ENCODE measurements at places on chromosomes 6 and 20.

GRCh38 chr6:105193647-105194046 lies 13.8 kb upstream of the POPDC3 start:
- DNase-seq, result no peak

DNA sequence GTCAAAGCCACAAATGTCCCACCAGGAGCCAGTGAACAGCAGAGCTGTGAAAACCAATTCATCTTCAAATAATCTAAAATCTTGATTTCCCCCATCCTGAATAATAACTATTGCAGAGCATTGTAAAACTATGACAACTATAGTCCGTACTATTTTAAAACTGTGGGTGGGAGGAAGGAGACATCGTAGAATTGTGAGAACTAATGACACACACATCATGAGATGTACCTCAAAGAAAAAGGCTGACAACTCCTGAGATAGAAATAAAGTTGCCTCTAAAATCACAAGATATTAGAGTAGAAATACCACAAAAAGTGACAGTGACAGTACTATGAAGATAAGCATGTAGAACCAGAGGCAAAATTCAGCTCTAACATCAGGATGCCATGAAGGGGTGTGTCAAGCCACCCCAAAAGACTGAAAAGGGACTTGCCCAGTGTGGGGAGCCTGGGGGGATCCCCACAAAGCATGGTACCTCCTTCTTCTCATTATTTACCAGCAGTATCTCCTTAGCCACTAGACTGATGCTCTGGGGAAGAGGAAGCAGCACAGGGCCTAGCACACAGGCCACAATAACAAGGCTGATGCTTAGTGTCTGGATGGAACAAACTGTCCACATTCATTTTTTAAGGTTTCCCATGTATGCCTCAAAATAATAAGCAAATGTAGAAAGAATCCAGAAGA lies 13.4 kb downstream of the NAPB start:
- DNase-seq, result no peak

DNA sequence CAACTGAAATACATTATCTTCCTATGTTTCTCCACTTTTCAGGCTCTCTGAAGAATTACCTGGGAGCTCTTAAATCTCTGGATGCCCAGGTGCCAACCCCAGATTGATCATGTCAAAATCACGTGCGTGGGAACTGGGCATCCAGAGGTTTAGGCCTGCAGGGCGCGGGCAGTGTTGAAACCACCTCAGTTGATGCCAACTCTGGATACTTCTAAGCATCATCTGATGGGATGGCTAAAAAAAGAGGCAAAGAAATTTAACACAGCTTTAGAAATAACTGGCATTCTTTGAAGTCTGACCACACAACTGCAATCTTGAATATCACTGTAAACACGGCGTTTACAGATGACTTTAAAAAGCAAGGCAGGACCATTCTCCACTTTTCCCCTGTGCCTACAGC lies 41.9 kb downstream of the PTGIS start:
- no peak for DNase-seq

- no peak for DNase-seq
Measured at GRCh38 chr6:11120271-11121005, 8.9 kb upstream of the ERVFRD-1 start.

- no peak for DNase-seq
Measured at GRCh38 chr6:145028144-145028818, 707.0 kb downstream of the EPM2A start.

DNA sequence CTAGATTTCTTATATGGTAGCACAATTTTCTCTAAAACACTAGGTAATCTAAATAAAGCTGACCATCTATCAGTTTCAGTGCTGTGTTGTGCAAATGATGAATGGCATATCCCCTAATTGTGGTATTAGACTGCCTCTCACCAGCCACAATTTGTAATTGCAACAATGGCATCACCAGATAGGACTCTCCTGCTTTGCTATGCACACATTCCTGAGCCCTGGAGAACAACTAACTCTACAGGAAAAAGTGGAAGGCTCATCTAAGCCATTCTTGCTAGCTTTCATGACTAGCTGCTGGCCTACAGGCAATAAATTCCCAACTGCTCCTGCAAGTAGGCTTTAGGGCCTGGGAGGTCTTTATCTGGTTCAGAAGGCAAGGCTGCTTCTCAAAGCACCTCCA lies 974.1 kb downstream of the EYS start:
- DNase-seq, result no peak

DNA sequence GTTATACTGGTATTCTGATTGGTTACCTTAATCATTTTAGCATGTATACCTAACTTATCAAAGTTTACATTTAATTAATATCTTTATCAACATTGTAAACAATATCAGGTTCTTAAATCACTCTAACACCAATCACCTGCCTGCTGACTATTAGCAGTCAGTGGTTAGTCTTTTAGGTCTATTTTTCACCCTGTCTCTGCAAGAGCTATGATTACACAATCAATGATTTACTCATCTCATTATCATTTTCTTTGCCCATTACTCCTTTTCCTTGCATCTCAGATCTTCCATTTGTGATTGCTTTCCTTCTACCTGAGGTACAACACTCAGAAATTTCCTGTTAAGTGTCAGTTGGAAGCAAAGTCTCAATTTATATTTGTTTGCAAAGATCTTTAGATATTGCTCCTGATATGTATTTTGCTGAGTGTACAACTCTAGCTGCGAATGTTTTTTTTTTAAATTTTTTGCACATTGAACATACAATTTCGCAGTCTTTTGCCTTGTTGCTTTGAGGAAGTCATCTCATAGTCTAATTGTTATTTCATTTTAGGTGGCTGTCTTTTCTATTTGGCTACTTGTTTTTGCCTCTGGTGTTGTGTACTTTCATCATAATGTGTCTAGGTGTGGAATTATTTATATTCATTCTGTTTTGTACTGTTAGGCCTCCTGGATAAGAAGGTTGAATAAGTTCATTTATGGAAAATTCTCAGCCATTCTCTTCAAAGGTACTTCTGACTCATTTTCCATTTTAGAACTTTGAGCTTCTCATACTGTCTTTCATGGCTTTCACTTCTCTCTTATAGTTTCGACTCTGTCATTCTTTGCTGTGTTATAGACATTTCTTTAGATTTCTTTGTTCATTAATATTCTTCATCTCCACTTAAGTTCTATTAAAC lies 104.9 kb upstream of the CEP162 start:
- DNase-seq, result no peak

- DNase-seq, result no peak
Measured at GRCh38 chr6:113530769-113531168, 326.4 kb upstream of the MARCKS start.

DNA sequence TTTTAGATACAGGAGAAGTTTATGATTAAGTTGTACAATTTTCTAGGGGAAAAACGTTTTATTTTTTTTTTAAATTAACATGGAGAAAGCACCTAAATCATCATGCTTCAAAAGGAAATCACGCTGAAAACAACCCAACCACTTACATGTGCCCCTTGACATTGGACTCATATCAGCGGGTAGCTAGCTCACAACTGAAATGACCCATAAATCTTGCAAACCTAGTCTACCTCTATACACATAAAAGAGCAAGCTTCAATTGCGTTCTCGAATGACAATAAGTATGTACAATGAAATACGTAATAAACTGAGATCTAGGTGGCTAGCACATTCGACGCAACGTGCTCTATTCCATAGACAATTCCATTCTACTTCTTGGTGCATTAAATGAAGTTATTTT lies 722.9 kb upstream of the AGPAT4 start:
- DNase-seq, result no peak

GRCh38 chr6:143115728-143116127 lies 55.0 kb downstream of the AIG1 start:
- DNase-seq, result no peak

DNA sequence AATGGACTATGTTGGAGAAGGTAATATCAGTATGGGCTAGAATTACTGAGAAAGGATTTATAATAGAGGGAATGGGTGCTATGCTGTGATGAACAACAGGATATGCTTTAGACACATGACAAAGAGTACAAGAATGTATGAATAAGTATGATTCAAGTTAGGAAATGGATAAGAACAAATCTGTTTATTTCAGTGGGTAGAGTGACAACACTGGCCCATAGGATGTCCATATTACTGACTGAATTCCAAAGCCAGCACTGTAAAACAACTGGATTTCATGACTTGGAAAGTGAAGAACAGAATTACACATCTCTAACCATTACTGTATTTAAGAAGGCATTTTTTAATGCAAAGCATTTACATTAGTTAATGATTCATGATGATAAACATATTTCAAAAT lies 35.9 kb downstream of the EPM2A start:
- DNase-seq, result no peak

- DNase-seq, result no peak
Measured at GRCh38 chr20:11329271-11329670, 588.4 kb upstream of the BTBD3 start.

GRCh38 chr6:155274533-155274932 lies 10.7 kb downstream of the CLDN20 start:
- no peak for DNase-seq

GRCh38 chr6:127812985-127813698 lies 87.7 kb downstream of the THEMIS start:
- DNase-seq, result no peak

- DNase-seq, result no peak
Measured at GRCh38 chr6:132495604-132496079, 17.3 kb downstream of the STX7 start.

DNA sequence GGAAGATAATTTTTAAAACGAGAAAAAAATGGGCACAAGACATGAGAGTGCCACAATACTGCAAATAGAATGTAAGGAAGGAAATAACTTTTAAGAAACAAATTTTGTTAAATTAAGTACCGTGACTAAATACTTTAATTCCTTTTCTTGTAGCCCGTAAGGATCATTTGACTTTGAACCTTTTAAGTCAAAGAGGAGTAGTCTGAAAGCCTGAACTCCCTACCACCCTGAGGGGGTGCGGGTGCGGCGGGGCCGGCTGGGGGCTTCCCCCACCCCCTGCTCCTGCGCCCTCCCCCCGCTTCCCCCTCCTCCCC lies 231 bp upstream of the PHACTR2 start:
- DNase-seq, result no peak

GRCh38 chr20:46364670-46365486 lies 41.5 kb downstream of the ELMO2 start:
- DNase-seq, result no peak

DNA sequence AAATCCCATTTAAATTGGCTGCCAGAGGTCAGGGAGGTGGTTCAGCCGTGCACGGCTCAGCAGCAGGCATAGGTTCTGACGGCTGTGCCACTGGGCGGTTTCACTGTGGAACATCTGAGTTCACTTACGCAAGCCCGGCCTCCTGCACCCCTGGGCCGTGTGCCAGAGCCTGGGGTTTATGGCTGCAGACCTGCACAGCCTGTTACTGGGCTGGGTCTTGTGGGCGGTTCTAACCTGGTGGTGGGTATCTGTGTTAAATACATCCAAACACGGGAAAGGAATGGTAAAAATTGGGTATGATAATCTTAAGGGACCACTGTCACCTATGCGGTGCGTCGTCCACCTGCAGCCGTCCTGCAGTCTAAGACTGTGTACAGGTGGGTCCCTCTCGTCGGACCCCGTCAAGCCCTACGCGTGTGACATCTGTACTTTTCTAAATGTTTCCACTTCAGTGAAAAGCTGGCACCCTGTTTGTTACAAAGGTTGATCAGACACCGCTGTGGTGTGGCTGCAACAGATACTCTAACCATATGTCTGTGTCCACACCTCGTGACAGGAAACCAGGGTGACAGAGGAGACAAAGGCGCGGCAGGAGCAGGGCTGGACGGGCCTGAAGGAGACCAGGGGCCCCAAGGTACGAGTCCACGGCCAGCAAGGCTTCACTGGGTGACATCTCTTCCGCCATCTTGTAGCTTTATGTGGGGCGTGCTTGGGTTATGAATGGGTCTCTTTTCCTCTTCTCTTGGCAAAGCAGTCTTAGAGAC lies 21.5 kb downstream of the COL9A3 start:
- no peak for DNase-seq

GRCh38 chr6:103122766-103123601 lies 1729.5 kb downstream of the GRIK2 start:
- peak; percentile 1 for DNase-seq

GRCh38 chr6:135006386-135006914 lies 48.2 kb downstream of the HBS1L start:
- DNase-seq, result no peak

DNA sequence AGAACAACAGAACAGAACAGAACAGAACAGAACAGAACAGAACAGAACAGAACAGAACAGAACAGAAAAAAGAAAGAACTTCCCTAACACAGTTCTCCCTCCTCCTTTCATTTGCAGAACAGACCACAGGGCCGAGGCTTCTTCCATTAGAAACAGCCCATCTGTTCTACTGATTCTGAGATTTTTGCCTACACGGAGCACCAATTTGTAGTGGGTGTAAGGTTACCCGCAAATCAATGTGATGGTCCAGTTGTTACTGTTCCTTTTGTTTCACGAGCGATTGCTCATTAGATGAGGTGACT lies 734 bp upstream of the OGFRL1 start:
- DNase-seq, result no peak

DNA sequence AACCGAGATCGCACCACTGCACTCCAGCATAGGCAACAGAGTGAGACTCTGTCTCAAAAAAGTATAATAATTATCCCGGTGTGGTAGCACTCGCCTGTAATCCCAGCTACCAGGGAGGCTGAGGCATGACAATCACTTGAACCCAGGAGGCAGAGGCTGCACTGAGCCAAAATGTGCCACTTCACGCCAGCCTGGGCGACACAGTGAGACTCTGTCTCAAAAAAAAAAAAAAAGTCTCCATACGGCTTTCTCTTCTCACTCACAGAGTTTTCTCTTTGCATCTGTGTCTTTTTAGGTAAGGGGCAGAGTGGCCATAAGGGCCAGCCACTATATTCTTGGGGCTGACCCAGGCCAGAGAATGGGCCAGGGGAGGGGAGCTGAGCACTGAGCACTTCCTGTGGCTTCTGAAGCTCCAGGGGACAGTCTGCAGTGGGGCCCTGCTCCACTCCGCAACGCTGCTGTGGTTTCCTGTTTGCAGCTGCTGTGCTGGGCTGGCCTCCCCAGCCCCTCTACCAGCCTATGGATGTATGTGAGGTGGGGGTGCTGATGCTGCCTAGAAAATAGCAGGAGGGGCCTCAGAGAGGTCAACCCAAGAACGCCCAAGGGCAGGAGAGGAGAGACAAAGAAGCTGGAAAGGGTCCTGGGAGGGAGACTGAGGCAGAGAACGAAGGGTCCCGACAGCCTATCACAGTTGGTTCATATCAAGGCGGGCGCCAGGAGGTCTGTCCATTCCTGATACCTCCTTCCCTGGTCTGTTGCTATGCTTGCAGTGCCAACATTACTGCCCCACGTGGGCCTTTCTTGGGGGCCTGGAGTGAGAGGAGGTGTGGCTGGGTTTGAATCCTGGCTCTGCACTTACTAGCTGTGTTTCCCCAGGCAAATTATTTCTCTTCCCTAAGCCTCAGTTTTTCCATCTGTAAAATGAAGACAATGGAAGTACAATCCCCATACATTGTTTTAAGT lies 16.0 kb downstream of the SLA2 start:
- DNase-seq, result no peak

- DNase-seq, result no peak
Measured at GRCh38 chr6:84728602-84729001, 35.8 kb downstream of the TBX18 start.

DNA sequence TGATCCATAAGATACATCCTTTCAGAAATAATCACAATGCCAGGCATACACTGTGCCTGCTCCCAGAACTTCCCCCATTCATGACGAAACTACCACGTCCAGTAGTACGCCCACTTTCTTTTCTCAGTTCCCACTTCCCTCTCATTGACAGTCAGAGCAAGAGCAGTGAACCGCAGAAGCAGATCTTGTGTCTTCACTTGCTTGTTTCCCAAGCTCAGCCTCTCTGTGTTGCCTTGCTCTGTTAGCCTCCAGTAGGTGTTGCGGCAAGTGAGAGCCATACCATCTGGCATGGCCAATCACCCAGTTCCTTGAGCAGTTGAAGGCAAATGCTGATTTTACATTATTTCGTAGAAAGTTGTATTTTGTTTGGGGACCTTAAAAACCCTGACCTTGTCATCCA lies 11.7 kb downstream of the UST start:
- DNase-seq, result no peak

Data from stimulated activated CD4-positive, alpha-beta T cell treated with anti-CD3 and anti-CD28 coated beads, Interleukin-12 subunit alpha, Interleukin-12 subunit beta, amount 100 ng/mL, for 24 hours (primary cell).